ENCODE measurements at places on chromosomes 13 and 19.

DNA sequence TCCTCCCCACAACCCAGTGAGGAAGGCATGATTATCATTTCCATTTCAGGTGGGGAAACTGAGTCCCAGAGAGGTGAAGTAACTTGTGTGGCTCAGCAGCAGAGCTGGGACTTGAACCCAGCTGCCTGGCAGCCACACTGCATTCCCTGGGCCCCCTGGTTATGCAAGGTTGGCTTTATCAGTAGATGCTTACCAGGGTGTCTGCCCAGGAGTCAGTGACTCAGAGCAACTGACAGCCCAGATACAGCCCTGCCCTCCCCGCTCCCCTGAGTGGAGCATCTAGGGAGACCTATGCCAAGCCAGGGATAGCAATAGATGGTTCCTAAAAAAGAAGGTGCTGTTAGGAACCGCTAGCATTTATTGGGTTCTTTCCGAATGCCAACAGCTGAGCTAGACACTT, 5.9 kb downstream of the IGLON5 start:
- DNase-seq = no peak

GRCh38 chr13:98801626-98802418, 49.4 kb upstream of the SLC15A1 start:
- no peak for DNase-seq

GRCh38 chr13:42981853-42982252, 10.2 kb downstream of the EPSTI1 start:
- DNase-seq = no peak

GRCh38 chr13:107124129-107124718, 556.3 kb upstream of the ARGLU1 start:
- DNase-seq = no peak

DNA sequence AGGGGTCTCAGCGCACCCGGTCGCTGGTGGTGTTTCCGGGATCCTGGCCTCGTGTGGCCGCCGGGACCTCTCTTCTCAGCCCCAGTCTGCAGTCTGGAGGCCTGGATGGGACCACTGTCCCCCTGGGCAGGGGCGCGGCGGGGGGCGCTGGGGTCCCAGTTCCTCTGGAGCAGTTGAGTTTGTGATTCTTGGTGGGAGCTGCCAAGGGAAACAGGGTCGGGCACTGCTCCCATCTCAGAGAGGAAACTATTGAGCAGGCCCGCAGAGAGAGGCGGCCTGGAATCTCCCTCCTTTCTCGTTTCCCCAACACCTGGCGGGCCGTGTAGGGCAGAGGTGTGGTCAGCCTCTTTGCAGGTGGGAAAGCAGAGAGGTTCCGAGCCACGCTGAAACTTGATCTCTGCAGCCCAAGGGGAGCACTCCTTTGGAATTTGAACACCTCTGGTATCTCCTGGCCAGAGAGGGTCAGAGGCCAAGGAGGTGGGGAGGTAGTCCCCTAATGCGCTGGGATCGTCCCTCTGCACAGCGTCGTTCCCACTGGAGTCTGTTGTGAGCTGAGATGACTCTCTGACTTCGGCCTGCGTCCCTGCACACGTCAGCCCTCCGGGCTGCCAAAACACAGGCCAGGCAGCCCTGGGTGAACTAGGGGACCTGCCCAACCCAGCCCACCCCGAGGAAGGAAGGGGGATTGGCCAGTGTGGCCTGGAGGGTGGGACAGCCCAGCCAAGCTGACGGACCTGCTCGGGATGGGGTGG, 741 bp downstream of the PLEKHF1 start:
- DNase-seq = no peak

DNA sequence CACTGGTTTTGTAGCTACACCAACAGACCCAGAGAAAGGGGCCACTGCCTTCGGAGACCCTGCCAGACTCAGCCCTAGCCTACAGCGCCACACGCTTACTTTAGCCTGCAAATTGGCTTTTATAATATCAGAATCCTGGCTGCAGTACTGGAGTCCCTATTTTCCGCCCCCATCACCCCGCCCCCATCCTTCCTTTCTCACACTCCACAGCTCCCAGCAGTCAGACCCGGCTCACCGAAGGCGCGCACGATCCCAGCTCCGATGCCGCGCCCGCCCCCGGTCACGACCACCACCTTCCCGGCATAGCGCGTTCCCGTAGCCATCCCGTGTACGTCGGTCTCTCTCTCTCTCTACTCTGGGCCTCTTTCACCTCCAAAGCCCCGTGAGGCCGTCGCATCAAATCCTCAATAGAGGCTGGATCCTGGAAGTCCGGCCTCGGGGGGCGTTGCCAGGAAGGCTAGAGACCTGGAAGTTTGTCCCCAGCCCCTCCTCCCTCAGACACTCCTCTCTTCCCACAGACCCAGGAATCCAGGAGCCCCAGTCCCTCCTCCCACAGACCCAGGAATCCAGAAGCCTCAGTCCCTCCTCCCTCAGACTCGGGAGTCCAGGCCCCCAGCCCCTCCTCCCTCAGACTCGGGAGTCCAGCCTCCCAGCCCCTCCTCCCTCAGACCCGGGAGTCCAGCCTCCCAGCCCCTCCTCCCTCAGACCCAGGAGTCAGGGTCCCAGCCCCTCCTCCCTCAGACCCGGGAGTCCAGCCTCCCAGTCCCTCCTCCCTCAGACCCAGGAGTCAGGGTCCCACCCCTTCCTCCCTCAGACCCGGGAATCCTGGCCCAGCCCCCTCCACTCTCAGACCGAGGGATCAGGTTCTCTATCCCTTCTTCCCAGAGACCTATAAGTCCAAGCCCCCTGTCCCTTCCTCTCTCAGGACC, at the start of gene HSD17B14:
Gene HSD17B14 (minus strand): TSS at position 403 of the 929 bp plus-strand sequence. CDS start 80 bp downstream, at position 323.
- DNase-seq = no peak

GRCh38 chr13:53782488-53782961, 753.9 kb downstream of the OLFM4 start:
- peak; percentile 51 for DNase-seq

- DNase-seq = no peak
Measured at GRCh38 chr19:2274931-2275535, 6.9 kb downstream of the PEAK3 start.

DNA sequence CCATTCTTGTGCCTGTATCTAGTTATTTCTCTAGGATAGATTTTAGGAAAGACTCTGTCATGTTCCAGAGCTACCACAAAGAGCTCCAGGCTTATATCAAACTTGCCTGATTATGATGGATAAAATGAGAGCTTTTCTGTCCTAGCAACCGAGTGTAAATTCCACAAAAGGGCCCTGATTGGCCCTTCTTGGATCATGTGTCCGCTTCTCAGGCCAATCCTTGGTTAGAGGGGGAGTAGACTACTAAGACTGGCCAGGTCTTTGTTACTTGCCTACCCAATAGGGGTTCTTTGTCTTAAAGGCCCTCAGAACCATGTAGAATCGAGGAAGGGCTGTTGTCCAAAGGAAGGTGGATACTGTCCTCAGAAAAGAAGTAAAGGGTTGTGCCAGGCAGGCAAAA, 2.4 kb downstream of the DHX34 start:
- DNase-seq = no peak

DNA sequence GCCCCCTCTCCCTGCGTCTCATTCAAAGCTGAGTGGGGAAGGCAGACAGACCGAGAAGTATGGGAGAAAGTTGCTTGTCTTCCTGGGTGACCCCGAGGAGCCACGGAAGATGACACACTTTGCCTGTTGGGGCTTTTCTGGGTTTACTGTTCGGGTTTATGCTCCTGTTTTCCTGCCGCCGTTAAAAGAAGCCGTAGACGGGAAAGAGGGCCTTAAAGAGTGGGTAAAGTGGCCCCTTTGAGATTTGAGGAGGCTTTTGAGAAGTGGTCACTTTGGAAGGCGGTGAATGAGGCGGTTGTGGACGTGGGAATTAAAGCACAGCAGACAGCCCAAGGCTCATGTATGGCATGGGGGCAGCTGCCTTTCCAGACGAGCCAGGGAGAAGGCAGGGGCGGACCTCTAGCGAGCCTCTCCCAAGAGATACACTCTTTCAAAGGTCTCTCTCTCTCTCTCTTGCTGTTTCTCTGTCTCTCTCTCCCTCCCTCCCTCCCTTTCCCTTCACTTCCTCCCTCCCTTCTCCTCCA, 493 bp upstream of the LHFPL6 start:
- no peak for DNase-seq

- no peak for DNase-seq
Measured at GRCh38 chr19:42023121-42023942, 29.3 kb upstream of the ATP1A3 start.

DNA sequence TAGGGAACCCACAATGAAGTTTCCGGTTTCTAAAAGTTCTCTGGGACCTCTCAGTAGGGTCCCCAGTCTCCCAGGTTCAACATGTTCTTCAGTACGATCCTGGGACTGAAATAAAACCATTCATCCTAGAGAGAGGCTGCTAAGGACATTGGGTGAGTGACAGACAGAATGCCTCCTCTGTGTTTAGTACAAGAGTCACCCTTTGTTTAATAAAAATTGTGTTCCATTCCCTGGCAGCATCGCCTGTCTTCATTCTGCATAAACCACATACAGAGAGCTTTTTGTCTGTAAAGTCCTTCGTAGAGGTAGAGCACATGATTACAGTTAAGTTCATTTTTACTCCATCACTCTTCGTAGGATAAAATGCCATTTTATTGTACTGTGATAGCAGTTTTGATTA, 95.3 kb upstream of the GPR12 start:
- DNase-seq = peak; percentile 32

DNA sequence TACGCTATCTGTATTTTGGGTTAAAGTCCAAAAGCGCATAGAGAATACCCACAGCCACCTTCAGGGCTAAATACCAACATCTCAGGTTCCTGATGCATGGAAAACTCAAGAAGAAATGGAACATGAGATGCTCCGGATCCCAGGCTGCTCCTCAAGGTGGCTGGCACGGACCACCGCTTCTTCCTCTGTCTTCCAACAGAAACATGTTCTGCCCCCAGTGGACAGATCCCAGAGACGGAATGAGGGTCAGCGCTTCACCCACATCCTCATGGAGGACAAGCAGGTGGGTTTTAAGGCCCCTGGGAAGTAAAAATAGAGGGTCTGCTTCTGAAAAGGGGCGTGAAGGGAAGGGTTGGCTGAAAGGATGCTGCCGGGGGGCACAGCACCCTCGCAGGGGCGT, 17.3 kb downstream of the COL4A1 start:
- DNase-seq = no peak

GRCh38 chr13:31138515-31138914, 23.2 kb downstream of the HSPH1 start:
- DNase-seq = no peak

- no peak for DNase-seq
Measured at GRCh38 chr19:28827382-28827781, 385.6 kb downstream of the UQCRFS1 start.

DNA sequence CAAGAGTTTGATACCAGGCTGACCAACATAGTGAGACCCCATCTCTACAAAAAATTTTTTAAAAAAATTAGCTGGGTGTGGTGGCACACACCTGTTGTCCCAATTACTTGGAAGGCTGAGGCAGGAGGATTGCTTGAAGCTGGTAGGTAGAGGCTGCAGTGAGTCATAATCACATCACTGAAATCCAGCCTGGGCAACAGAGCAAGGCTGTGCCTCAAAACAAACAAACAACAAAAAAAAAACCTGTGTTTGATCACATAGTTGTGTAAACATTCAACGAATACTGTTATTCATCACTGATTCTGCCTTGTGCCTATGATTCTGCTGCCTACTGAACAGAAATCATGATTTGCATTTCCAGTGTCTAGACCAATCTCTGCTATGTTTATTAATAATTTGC, 134.0 kb downstream of the TBC1D4 start:
- no peak for DNase-seq

DNA sequence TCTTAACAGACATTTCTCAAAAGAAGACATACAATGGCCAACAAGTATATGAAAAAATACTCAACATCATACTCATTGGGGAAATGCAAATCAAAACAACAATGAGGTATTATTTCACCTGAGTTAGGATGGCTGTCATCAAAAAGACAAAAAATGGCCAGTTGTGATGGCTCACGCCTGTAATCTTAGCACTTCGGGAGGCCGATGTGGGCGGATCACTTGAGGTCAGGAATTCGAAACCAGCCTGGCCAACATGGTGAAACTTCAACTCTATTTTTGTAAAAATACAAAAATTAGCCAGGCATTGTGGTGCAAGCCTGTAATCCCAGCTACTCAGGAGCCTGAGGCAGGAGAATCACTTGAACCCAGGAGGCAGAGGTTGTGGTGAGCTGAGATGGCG, 22.0 kb downstream of the CEACAM16 start:
- no peak for DNase-seq

- peak; percentile 37 for DNase-seq
Measured at GRCh38 chr19:17333611-17334413, 843 bp downstream of the ANO8 start.

DNA sequence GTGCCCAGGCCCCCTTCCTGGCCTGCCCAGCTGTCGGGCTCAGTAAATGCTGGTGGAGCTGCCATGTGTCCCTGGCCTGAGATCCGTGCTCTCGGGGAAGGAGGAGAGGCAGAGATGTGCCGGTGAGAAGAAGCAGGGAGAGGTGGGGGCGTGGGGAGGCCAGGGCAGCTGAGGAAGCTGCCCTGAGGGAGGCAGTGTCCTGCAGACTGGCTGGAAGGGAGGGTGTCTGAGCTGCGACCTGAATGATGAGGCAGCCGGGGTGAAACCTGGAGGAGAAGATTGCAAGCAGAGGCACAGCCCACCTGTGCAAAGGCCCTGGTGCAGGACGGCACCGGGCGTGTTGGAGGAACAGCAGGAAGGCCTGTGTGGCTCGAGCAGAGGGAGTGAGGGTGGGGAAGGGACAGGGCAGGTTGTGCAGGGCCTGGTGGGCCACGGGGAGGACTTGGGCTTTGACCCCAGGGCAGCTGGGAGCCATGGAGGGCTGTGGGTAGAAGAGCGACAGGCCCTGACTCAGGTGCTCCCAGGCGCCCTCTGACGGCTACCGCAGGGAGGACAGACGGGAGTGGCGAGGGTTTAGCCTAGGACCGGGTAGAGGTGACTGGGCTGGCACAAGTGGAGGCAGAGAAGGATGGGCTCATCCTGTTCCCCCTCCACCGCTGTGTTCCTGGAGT, 14.0 kb upstream of the CELF5 start:
- DNase-seq = no peak

GRCh38 chr13:73364736-73365135, 305.9 kb downstream of the KLF5 start:
- DNase-seq = no peak

- DNase-seq = no peak
Measured at GRCh38 chr13:36559375-36559774, 114.4 kb upstream of the SERTM1 start.

- no peak for DNase-seq
Measured at GRCh38 chr19:7850000-7850813, 20.2 kb downstream of the EVI5L start.

DNA sequence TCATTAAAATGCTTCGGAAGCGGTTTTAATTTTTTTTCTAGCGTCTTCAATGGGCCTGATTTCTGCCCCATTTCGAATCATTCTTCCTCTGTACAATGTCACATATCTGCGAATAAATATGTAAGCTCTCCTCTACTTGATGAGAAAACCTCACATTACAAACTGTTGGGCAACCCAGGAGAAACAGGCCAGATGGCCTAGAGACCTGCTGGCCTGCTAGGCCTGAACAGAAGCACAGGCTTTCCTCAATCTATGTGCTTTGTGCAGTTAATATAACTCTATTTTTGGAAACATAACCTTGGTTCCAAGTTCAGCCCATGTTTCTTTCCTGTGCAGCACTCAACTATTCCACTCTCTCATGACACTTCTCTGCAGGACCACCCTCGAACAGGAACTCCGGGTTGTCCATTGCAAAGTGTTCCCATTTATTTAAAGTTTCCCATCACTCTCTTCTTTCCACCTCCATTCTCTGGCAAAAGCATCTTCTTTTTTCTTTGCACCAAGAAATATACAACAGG, 42.0 kb downstream of the DCLK1 start:
- no peak for DNase-seq

- no peak for DNase-seq
Measured at GRCh38 chr19:49073514-49074378, 1.2 kb upstream of the KCNA7 start.

GRCh38 chr13:38262211-38262610, 87.4 kb upstream of the UFM1 start:
- DNase-seq = no peak
